ENCODE measurements at places on chromosomes 13 and 19.

- no peak for DNase-seq
These were observed 22.2 kb downstream of the SMARCA4 start for GRCh38 chr19:10983026-10983425.

DNA sequence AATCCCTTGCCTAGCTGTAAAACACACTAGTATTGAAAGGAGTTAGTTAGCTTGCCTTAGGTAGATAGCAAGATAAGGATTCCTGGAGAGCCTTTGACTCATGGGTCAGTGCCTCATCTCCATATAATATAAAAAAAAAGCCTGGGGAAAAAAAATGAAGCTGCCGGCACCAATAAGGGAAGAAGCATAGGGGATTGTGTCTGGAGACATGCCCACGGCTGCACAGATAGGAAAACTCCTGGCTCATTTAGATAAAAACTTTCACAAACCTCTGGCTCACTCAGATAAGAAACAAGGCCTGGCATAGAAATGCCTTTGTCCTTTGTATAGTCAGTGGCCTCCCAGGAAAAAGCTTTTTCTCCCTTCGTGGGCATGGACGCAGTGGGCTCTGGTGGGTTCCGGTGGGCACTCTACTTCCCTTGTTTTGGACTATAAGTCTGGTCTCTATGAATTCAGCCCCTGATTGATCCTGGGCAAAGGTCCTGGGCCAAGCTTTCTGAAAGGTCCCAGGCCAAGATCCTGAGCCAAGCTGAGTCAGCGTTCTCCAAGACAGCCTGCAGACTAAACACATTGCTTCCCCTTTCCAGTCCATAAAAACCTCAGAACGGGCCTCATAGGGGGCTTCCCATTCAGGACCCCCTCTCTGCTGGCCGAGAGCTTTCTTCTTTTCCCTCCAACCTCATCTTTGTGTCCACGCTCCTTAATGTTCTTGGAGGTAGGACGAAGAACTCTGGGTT is 4.9 kb upstream of the OR7A17 start:
- DNase-seq: no peak

GRCh38 chr13:37701306-37701705 is 102.7 kb upstream of the POSTN start:
- DNase-seq: no peak

- no peak for DNase-seq
These were observed 391.9 kb downstream of the COG6 start for GRCh38 chr13:40047322-40047771.

DNA sequence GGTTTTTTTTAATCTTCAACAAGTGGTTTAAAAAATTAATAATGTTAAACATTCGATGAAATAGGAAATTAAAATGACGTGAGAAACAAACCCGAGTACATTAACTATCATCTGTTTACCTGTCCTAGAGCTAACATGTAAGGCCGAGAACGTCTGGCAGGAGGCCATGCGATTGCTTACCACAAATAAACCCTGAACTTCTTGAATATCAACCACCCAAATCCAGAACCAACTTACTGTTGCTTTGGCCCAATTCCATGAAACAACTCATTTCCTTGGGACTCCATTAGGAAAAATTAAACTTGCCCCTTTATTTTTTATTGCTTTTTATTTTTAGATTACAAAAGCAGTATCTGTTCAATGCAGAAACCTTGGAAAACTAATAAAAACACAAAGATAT is 228.9 kb upstream of the IRS2 start:
- DNase-seq: no peak

DNA sequence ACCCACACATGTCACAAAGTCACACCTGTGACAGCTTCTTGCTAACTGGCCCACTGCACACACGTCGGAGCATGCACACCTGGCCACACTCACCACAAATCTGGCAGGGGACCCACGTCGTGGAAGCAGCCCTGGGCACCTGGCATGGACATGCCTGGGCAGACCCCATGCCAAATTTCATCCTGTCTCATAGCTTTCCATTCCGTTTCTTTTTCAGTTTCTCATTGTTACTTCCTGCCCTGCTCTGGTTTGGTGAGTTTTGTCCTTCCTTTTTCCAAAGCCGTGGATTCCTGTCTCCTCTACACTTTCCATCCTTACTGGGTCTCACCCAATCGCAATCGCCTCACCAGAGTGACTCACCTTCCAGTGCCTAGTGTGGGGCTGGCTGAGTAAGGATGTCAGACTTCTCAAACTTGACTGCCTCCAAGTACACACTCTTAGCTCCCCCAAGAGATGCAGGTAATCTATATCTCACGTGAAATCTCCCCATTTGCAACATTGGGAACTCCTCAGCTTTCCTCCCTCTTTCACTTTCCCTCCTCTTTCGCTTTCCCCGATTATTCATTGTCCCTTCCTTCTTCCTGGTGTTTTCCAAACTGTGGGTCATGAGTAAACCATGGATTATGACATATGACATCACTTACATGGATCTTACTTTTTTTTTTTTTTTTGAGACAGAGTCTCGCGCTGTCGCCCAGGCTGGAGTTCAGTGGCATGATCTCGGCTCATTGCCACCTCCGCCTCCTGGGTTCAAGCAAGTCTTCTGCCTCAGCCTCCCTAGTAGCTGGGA is 1.6 kb upstream of the BBC3 start:
- DNase-seq: no peak

- DNase-seq: no peak
These were observed 55.4 kb upstream of the ADGRE5 start for GRCh38 chr19:14325863-14326262.

DNA sequence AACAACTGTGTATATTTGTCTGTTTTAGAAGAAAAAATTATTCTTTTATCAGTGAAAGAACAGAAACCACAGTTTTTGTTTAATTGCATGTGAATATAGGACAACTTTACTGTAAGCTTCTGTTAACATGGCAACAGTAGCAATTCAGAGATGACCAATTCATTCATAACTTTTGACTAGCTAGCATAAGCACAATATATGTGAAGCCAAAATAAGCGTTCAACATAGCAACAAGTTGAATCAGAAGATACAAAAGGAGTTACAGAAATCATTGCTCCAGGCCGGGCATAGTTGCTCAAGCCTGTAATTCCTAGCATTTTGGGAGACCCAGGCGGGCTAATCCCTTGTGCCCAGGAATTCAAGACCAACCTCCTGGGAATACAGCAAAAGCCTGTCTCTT is 197.1 kb upstream of the GPC6 start:
- no peak for DNase-seq

DNA sequence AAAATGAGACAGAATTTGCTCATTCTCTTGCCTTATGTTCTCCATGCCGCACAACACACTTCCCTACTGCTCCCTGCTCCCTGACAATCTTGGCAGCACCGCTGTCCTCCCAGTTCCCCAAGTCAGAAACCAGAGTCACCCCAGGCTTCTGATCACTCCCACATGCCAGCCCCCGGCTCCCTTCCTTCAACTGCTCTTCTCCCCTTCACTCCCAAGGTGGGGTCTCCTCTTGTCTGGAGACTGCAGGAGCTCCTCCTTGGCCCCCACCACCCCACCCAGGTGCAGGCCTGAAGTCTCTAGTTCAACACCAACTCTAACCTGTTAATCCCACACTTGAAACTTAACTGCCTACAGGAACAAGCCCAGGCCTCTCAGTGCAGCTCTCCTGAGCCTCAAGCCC is 16.8 kb upstream of the AKAP8 start:
- no peak for DNase-seq

GRCh38 chr19:43966079-43966694 is 15.2 kb downstream of the ZNF221 start:
- DNase-seq: no peak

GRCh38 chr19:17855280-17856152 is 4.2 kb upstream of the RPL18A start:
- DNase-seq: peak; percentile 88

DNA sequence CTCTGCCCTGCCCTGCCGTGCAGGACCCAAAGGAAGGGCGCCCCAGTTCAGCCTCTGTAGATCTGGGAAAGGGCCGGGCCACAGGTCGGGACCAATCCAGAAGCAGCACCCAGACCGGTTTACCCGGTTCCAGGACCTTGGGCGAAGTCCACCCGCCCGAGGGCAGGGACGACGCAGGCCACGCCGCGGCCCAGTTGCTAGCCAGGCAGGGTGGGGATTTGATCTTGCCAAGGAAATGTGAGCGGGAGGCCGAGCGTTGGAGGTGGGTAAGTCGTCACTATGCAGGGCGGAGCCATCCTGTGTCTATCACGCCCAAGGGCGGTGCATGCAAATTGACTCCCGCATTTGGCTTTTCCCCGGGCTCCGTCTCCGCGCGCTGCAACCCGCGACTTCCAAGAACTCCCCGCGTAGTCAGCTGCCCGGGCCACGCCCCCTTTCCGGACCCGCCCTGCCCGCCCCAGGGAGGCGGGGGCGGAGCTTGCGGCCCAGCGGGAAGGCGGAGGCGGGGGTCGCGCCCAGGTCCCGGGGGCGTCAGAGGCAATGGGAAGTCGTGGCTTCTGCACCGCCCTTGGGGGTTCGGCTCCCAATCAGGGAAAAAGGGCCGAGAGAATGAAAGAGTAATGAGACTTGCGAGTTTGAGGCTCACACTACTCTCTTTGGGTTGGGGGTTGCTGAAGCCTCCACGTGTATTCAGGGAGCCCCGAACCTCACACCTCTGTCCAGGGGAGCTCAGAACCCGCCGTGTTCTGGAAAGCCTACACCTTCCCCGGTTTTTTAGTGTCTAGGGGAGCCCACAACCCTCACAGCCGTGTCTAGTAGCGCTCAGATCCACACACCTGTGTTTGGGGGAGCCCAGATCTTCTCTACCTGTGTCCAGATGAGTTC is 12.8 kb downstream of the IER2 start:
- peak; percentile 60 for DNase-seq

- DNase-seq: no peak
These were observed 1.6 kb downstream of the DACT3 start for GRCh38 chr19:46659151-46660007.

GRCh38 chr13:81713201-81713600 is 1372.3 kb upstream of the SPRY2 start:
- DNase-seq: no peak

DNA sequence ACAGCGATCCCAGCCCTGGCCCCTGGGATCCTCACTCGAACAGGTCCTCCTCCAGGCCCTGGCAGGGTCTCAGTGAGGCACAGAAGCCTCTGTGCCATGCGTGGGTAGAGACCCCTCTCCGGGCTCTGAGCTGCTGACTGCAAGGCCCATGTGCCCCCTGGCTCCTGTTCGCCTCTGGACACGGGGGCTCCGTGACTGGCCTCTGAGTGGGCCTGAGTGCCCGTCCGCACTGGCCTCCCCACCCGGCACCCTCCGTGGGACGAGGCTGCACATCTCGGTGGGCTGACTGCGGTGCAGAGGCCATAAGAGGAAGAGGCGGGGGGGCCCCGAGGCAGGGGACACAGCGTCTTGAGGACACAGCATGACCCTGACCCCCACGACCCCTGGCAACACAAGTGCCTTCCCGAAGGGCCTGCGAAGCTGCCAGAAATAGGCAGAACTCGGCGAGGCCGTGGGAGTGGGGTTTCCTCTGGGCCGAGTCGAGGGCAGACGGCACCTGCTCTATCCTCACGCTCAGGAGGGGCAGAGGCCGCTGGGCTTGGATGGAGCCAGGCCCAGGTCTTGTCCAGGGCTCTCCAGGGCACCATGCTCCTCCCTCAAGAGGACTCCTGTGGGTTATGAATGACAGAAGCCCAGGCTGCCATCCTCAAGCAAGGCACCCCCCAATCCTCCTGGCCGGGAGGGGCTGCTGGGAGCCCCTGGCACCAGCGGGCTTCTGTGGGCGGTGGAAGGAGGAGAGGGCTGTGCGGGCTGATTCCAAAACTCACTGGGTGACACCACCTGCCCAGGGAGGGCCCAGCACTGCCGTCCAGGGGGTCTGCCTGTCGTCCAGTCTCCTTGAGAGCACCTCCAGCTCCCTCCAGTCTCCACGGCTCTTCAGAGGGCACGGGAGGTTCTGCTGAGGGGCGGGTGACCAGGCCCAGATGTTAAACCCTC is 52.6 kb downstream of the RASA3 start:
- DNase-seq: no peak

DNA sequence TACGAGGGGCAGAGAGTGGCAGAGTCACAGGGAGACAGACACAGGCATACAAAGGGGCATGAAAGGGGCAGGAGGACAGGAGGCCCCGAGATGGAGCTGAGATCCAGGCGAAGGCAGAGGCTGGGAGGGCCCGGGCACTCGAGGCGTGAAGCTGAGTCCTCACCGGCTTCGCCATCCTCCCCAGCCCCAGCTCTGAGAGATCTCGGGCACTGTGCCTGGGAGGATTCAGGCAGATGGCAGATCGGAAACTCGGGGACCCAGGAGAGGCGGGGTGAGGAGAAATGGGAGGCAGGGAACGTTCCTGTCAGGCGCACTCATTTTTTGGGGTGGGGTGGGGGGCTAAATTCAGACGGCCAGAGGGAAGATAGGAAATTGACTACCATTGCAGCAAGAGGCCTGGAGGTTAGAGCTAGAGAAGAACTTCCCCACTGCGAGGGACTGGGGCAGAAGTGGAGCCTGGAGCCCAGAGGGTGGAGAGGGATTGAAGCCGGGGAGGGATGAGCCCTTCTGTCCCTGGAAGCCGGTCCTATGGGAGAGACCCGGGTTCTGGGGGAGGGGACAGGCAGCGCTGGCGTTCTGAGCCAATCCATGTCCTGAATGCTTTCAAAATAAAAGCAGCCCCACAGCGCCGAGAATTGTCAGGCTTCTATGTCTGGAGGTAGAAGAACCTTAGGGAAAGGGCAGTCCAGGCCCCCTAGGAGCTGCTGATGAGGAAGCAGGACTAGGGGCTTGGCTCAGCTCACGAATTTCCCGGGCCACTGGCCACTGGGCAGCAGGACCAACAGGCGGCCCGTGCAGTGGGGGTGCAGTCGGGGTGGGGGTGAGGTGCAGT is 12.6 kb downstream of the LRRC4B start:
- DNase-seq: no peak

GRCh38 chr19:23318143-23318542 is 67.9 kb upstream of the ZNF724 start:
- DNase-seq: no peak

DNA sequence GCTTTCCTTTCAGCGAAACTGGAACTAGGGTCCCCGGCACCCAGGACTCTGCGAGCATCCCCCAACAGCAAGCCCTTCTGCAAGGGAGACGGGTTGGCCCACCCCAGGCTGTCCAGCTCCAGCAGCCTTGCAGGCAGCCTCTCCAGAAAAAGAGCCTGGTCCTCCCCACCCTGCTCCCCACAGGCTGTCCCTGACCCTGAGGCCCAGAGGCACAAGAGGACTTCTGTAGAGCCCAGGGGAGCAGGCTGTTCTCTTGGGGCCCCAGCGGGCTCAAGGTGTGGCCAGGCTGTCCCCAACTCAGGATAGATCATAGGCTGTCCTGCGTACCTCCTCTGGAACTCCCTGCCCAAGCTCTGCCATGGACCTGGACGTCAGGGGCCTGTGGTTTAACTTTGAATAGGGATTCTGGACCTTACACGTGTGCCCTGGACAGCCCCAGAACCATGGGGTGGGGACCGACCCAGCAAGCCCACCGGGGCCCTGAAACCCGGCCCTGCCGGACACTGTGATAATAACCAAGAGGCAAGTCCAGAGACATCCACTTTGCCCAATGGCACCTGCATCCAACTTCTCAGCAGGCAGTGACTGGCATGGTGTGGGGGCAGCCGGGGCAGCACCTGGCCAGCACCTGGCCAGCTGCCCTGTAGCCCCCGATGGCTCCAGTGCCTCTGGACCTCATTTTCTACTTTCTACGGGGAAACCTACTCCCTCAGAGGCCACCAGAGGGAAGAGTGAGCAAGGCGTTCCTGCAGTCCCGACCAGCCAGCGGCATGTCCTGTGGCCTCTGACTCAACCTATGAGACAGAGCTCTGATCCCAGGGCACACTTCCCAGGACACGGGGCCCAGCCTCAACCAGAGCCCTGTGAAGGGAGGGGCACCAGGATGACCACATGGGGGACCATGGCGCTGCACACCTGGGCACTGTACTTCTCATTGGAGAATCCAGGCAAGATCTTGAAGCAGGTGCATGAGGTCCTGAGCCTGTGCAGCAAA is 50.9 kb upstream of the TPM4 start:
- no peak for DNase-seq

- peak; percentile 55 for DNase-seq
These were observed 44.4 kb upstream of the C1QTNF9 start for GRCh38 chr13:24264976-24265375.

Data from activated CD8-positive, alpha-beta memory T cell treated with anti-CD3 and anti-CD28 coated beads for 1 hour (primary cell).